GM20000 (cell line): ENCODE measurements at places on chromosomes 11 and 22.

GRCh38 chr11:66363805-66364535, 7.6 kb downstream of the SLC29A2 start:
- DNase-seq = peak; percentile 81

GRCh38 chr11:19753451-19754106, 40.9 kb downstream of the NAV2 start:
- DNase-seq = no peak

DNA sequence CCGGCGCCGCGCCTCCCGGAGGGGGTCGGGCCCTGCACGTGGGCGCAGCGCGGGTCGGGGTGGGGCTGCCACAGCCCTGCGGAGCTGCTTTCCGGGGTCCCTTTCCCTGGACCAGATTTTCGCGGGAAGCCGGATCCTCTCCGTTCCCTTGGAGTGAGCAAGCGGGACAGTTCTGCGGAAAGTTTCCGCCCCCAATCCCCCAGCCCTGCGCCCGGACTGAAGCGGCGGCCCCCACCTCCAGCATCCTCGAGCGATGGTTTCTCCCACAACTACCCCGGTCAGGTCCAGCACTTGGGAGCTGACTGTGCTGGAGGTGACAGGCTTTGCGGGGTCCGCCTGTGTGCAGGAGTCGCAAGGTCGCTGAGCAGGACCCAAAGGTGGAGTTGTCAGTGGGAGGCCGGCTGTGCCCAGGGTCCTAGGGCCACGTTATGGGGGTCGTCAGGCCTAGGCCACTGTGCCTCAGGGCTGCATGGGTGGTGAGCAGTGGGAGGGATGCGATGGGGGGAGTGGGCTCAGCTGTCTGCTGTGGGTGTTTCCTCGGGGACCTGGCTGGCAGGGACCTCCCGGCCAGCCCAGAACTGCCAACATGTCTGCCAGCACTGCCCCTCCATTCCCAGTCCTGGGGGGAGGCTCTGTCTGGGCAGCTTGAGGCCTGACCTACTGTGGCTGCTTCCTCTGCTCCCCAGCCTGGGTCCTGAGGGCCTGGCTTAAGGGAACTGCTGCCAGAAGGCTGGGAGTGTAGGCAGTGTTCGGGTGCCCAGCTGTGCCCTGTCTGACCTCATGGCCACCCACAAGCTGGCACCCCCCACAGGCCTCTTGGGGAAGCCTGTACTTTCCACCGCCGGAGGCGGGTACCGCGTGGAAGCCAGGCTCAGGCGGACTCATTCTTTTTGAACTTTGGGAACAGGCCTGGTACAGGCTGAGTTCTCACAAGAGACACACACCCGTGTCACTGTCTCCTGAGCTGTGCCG, 726 bp downstream of the ST3GAL4 start:
- DNase-seq = peak; percentile 47

- no peak for DNase-seq
Measured at GRCh38 chr11:67024410-67024809, 1.5 kb downstream of the SYT12 start.

GRCh38 chr11:10674911-10675440, 18.6 kb downstream of the IRAG1 start:
- DNase-seq = no peak

GRCh38 chr22:21000207-21000986, 1.5 kb downstream of the THAP7 start:
- no peak for DNase-seq

DNA sequence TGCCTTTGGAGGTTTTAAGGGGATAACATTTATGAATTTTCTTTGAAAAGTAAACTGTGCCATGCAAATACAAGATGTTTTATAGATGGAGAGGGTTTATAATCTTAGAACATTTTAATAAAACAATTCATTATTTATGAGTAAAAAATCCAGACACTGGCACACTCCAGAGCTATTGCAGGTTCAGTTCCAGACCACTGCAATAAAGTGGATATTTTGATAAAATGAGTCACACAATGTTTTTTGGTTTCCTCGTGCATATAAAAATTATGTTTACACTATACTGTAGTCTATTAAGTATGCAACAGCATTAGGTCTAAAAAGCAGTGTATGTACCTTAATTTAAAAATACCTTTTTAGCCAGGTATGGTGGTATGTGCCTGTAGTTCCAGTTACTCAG, 146.2 kb upstream of the ZBED5 start:
- DNase-seq = no peak

- DNase-seq = no peak
Measured at GRCh38 chr22:49373801-49374226, 453.9 kb downstream of the BRD1 start.

- DNase-seq = no peak
Measured at GRCh38 chr11:115316696-115317095, 187.5 kb downstream of the CADM1 start.

DNA sequence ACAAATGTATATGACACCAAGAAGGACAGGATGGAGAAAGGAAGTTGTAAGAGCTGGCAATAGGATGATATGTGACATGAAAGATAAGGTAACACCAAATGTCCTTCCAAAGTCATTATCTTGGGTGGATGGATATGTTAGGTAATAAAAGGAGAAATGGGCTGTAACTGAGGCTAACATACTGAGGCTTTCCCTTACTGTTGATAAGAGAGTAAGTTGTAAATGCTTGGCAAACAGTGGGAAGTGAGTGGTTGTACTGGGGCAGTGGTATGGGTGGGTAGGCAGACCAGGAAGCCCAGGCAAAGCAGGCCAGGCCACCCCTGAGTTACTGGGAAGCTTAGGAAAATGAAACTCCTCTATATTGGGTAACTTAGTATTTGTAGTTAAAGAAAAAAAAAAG, 73.7 kb downstream of the ARHGAP42 start:
- no peak for DNase-seq

GRCh38 chr22:40331706-40332105, 14.6 kb upstream of the ADSL start:
- DNase-seq = no peak

DNA sequence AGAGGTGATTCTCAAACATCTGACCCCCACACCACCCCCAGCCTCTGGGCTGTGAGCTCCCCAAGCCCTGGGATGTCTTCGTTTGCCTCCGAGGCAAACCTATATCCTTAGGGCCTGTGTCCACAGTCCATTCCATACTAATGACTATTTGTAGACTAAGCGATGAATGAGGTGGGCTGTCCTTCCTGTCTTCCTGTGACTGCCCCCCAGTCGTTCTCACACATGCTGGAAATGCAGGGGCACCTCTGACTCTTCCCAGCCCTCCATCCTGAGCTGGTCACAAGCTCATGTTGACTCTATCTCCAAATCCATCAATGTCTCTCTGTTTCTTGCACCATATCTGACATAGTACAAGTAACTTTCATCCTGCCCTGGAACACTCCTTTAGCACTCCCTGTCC, 4.8 kb downstream of the ATG16L2 start:
- no peak for DNase-seq

GRCh38 chr22:26517429-26517828, 5.2 kb upstream of the TFIP11 start:
- no peak for DNase-seq
